Keratinocyte (primary cell): ENCODE measurements at places on chromosomes 12 and 14. TPM values are rescaled to one million over a fixed set of nuclear protein-coding genes. Genes with fewer than 3 reads are reported as not detected.

Gene LIN7A
- not detected in 3 replicates for polyA plus RNA-seq

Gene RD3L
- polyA plus RNA-seq = not detected in 3 replicates

Gene SERPINA12
- 0.04 to 0.26 TPM (median 0.07 TPM) in 3 replicates for polyA plus RNA-seq

Gene C12orf42
- 0.03 to 0.08 TPM in 2 of 3 replicates, not detected in the other for polyA plus RNA-seq

Gene REP15
- polyA plus RNA-seq = 0.59 to 1.8 TPM (median 1.6 TPM) in 3 replicates

Gene PAH
- not detected in 3 replicates for polyA plus RNA-seq
